Activated T-helper 17 cell treated with anti-CD3 and anti-CD28 coated beads, Interleukin-2, amount 50 U/mL, for 72 hours (primary cell): ENCODE measurements at places on chromosomes 13 and 19.

DNA sequence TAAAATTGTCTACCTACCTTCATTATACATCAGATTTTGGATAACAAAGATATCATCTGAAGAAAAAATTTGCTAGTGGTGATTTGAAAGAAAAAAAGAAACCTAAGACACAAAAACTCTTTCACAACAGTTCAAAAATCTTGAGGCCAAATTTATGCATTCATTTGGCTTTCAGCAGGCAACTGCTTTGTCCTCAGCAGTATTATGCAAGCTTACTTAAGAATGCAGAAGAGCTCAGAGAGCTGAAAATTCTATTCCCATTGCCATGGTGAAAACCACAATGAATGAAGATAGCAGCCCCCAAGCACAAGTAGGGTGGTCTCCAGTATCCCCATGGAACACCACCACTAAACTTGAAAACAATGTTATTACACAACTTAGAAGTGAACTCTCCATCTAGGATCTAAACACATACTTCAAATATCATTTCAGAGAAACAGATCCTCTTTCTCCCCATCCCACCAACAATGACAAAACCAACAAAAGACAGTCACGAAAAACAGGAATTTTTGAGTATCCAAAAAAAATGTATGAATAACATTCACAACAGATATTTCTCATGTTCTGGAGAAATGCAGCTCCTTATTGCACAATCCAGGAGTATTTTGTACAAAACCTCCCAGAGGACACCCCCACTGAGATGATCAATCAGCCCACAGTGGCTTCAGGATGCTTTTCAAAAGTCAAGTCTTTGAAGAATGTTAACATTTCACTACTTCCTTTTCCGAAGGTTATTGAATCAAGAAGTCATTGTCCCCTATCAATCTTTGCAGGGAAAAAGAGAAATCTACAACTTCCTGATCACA is 192.7 kb downstream of the LHFPL6 start:
- no peak for ATAC-seq

DNA sequence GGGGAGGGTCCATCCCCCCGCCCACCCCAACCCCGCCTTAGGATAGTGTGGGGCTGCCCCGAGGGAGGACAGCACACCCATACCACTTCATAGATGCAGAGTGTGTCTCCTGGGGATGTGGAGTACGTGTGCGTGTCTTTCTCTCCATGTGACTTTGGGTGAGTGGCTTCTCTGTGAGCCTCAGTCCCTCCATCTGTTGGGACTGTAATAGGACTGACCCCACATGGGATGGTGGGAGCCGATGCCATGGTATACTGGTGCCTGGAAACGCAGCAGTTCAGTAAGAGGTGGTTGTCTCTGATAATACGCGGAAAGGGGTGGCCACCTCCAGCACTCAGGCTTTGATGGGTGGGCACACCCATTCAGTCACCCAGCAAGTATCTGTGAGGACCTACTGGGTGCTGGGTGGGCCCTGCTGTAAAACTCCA is 816 bp upstream of the PRKD2 start:
- ATAC-seq = peak; percentile 58

- peak; percentile 61 for ATAC-seq
Measured at GRCh38 chr19:39759457-39760184, 19.0 kb upstream of the LEUTX start.

GRCh38 chr19:12885749-12886650 is 1.0 kb downstream of the KLF1 start:
- peak; percentile 8 for ATAC-seq

GRCh38 chr13:38072696-38073095 is 203.1 kb upstream of the TRPC4 start:
- ATAC-seq = no peak

DNA sequence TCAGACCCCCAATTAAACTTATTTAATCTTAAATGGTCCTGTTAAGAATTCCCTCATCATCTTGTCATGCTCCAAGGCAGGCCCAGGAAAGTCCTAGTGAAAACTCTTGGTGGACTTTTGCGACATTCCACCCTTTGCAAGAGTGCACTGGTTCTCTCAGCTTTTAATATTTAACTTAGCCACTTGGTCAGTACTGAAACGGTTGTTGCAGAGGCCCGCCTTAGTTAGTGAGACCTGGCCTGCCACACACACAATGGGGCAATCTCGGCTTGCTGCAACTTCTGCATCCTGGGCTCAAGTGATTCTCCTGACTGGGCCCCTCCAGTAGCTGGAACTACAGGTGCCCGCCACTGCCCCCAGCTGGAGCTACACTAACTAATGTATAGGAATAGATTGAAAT is 1366.0 kb downstream of the UQCRFS1 start:
- ATAC-seq = no peak

- no peak for ATAC-seq
Measured at GRCh38 chr19:5352229-5352763, 11.7 kb upstream of the PTPRS start.

- ATAC-seq = no peak
Measured at GRCh38 chr19:30799865-30800755, 427.9 kb downstream of the ZNF536 start.

GRCh38 chr13:20348645-20349408 is 116.7 kb upstream of the GJB6 start:
- ATAC-seq = no peak

- ATAC-seq = no peak
Measured at GRCh38 chr13:106415442-106415841, 120.0 kb downstream of the EFNB2 start.

DNA sequence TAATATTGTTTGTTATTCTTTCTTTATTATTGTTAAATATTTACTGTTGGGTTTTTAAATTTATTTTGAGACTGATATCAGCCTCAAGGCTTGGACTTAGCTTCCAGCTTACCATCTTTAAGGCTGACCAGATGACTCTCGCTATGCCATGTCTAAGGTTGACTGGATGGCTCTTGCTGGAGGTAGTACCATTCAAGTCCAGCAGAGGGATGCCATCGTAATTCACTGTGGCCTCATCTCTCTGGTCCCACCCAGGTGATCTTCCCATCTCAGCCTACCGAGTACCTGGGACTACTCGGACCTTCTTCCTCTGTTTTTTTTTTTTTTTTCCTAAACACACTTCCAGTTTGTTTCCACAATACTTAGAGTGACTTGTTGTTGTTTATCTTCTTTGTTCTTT is 41.7 kb upstream of the ZNF91 start:
- ATAC-seq = no peak

GRCh38 chr19:4456476-4456842 is 1.1 kb downstream of the UBXN6 start:
- ATAC-seq = no peak

DNA sequence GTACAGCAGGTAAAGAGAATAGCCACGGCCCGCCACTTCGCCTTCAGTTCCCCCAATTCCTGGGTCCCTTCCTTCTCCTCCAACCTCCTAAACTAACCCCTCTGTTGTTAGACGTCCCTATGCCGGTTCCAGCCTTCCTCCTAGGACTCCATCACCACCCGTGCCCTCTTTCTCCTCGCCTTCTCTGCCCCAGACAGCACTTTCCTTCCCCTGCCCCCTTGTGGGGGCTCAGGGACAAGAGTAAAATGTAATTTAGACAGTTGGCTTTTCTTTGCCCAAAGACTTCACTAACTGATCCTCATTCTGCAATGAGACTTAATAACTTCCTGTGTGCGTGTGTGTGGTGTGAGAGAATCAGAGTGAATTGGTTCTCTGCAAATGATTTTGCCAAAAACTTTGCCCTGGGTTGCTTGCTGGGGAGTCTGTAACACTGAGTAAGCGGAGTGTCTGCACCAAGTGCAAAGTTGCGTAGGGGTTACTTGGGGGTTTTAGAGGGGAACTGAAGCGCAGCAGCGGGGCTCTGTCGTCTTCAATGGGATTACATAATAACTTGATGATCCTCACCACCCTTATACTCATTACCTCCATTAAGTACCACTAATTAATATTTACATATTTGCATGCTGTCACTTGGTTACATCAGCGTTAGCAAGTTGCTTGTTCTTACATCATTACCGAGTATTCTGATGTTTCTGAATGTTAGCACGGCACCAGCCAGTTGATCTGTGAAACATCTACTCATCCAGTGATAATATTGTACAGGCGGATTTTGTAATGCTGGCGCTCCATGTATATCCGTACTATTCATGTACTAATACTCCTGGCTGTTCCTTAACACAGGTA is 19.9 kb upstream of the SGCG start:
- no peak for ATAC-seq

- no peak for ATAC-seq
Measured at GRCh38 chr13:27391471-27391870, 32.9 kb upstream of the GTF3A start.

GRCh38 chr13:44169018-44169911 is 204.4 kb upstream of the SERP2 start:
- ATAC-seq = no peak

- no peak for ATAC-seq
Measured at GRCh38 chr13:74444161-74444571, 310.0 kb upstream of the KLF12 start.

DNA sequence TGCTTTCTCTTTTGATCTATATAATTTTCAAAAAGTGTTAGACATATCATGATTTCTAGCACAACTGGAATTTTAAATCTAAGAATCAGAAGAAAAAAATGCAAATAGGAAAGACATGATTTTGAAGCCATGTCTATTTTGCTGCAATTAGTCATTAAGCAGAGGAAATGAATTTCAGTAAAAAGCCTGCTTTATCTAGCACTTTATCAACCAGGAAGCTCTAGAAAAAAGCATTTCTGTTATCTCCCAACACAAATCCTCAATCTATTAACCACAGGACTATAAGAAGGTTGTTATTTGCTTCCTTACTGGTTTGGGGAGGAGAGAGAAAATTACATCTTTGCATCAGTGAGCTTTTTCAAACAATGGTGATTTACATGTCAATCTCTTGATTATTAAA is 716.7 kb downstream of the DIAPH3 start:
- no peak for ATAC-seq

- ATAC-seq = peak; percentile 88
Measured at GRCh38 chr13:94667190-94667589, 45.2 kb downstream of the SOX21 start.

DNA sequence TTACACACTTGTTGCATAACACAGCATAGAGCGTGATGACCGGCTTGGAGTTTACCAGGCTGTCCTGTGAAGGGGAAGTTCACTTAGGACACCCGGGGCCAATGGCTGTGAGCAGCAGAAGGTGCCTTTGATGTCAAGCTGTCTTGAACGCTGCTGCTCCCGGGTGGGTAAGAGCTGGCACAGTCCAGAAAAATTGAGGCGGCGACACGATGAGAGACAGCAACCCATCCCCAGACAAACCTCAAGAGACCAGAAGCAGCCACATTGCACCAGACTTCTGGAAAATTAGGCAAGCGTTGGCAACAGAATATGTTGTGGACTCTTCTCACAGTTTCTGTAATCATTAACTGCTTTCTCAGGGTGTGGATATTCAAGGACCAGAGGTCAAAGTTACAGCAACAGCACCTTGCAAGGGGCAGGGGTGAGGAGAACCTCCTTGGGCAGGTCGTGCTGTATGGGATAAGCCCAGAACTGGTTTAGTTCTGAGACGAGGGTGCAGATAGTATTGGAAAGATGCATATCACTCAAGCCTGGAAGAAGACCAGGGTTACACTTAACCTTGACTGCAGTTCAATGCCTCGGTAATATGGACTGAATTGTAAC is 10.1 kb downstream of the NFILZ start:
- no peak for ATAC-seq

DNA sequence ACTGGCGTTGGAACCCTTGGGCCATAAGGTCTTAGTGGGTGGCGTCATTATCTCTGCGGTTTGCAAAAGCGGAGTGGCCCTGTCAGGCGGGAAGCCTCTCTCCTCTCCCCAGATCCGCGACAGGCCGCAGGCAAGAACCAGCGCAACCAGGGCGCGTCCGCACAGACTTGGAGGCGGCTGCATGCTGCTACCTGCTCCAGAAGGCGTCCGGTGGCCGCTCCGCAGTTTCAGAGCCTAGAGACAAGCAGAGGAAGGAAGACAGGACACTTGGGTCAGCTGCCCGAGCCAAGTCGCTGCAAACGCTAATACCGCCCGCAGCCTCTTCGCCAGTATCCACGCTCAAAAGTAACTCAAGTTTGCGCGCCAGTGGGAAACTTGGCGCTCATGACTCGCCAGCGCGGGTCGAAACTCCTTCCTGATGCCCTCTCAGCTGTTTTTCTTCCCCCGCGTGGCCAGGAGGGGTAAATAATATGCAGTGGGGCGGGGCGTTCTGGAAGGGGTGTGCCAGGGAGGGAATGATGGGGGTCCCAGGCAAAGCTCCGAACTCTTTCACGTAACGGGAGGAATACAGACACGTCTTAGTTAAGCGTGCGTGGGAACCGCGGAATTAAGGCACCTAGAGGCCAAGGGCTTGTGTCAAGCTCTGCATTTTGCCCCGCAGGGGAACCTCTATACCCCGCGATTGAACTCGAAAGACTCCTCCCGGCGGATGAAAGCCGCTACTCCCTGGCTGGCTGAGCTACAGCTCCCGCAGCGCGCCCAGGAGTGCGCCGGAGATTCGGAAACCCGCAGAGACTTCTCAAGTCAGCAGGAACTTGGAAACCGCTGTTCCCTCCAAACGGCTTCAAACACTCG is at the start of gene EDNRB:
TSS of gene EDNRB (minus strand) at position 441 of the 855 bp plus-strand sequence. CDS start at position 183, 258 bp downstream.
- no peak for ATAC-seq

DNA sequence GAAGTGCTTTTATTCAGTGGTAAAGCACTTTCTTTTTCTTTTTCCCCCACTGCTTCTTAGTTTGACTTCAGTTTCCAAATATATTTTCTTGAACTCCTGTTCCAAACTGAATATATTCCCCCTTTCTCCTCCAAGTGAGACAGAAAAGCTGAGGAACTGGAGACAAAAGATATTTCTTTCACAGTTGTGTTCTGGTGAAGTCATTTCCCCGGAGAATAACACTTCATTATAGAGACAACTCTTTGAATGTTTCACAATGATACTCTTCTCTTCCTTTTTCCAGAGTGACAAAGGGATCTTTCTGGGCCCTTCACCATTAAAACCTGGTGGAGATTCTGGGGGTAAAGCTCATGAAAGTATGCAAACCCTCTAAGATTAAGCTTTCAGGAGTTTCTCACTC is 860.8 kb upstream of the SLITRK5 start:
- ATAC-seq = no peak

- ATAC-seq = no peak
Measured at GRCh38 chr19:45576682-45577081, 7.9 kb downstream of the OPA3 start.

- ATAC-seq = no peak
Measured at GRCh38 chr13:45584816-45585215, 30.7 kb downstream of the ERICH6B start.

DNA sequence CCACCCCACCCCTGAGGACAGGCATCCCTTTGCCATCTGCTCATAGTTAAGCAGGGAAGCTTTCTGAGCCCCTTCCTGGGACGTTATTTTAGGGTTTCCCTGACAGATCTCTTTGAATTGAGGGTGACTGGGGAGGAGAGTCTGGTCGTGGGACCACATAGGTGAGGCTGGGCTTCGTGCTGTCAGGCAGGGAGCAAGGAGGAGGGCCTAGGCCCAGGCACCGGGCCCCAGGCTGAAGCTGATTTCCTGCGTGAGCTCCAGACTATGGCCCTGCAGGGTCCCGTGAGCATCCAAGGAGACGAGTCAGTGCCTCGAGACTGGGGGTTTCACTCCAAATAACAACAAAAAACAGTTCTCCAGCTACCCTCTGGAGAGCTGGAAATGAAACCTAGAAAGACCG is 60.4 kb downstream of the MYO9B start:
- ATAC-seq = no peak

GRCh38 chr13:53382008-53382407 is 353.4 kb downstream of the OLFM4 start:
- no peak for ATAC-seq

GRCh38 chr13:103272770-103273169 is 206.6 kb upstream of the SLC10A2 start:
- ATAC-seq = peak; percentile 61
